Hematopoietic multipotent progenitor cell (in vitro differentiated cells): ENCODE measurements at places on chromosomes 1 and 21.

DNA sequence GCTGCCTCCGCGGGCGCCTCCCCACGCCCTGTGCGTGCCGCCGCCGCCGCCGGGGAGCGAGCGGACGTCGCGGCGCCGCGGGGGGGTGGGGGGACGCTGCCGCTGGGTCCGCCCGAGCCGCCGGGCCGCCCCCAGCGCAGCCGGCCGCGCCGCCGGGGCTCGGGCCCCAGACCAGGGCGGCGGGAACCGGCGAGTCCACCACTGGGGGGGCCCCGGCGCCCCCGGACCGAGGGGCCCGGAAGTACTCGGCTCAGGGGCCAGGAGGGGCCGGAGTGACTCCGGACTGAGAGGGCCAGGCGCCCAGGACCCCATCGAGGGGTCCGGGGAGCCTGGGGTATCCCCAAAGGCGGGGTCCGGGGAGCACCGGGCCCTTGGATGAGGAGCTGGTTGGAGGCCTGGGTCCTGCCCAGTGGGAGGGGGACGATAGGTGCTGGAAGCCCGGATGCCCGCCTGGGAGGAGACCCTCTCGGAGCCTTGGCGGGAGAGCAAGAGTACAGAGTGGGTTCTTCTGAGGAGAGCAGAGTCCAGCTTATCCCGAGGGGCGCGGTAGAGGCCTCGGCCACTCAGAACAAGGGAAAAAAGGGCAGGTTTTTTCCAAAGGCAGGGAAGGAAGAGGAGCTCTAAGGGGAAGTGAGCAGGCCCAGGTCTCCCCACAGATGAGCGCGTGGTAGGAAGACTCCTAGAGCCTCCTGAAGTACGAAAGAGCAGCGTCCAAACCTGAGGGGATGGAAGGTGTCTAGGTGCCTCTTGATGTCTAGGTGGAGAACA, 556 bp downstream of the GMEB1 start:
- DNase-seq, result peak; percentile 44

DNA sequence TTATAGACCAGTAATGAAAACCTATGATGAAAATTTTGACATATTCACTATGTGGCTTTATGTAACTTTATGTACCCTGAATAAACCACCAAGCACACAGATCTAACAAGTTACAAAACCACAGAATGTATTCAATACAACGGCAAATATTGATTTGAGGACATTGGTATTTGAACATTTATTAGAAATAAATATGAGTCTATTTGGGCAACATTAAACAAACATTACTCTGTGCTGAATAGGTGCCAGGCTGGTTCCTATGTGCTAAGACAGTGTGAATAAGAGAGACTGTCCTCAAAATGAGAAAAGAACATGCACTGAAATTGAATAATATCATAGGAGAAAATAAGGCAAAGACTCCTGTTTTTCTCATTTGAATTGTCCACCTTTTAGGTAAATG, 1341.2 kb downstream of the PLA2G4A start:
- no peak for DNase-seq

DNA sequence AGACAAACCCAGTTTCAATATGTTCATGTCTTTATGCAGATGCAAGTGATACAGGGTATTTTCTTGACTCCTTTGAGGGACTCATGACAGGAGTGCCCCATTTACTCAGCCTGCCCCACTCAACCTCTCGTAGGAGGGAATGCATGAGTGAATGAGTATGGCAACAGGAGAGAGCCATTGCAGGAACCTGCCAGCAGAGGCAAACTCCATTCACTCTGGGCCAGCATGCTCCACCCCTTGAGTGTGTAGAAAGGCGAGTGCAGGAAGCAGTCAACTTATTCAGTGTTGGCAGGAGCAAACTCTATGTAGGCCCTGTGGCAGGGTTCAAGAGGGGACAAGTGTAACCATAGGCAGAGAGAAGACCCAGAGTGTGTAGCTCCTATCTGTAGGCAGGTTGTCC, 1526.3 kb downstream of the PLA2G4A start:
- DNase-seq, result no peak

GRCh38 chr1:202658769-202659168, 51.5 kb downstream of the SYT2 start:
- DNase-seq, result no peak

- no peak for DNase-seq
These were observed 104.8 kb downstream of the RERE start for GRCh38 chr1:8712413-8713231.

- DNase-seq, result peak; percentile 52
These were observed 5.3 kb upstream of the PFKL start for GRCh38 chr21:44294391-44295162.

GRCh38 chr1:165169028-165169427, 187.5 kb downstream of the LMX1A start:
- no peak for DNase-seq

DNA sequence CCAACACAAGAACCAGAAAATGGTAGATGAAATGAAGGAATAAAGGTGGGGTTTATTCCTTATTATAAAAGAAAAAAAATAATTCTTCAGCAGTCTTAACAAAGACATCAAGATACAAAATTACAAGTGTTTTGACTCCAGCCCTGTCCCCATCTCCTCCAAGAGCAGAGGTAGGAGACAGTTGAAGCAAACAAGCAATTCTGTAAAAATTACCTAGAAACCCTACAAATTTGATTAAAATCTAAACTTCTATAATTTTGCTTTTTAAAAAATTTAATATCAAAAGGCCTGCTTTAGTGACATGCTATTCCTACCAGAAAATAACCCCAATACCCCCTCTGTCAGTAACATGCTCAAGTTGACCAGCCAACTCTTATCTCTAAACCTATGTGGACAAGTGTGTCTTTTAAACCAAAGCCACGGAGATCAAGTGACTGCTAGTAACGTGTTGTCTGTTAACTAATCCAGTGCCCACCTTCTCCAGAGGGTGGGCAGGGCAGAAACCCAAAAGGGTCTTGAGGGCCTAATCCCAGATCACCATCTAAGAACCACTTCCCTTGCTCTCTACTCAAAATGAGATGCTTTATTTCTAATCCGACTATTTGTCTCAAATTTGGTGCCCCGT, 8.4 kb downstream of the GLUL start:
- DNase-seq, result no peak

- DNase-seq, result peak; percentile 10
These were observed 90.8 kb downstream of the GTF2B start for GRCh38 chr1:88800382-88801051.

DNA sequence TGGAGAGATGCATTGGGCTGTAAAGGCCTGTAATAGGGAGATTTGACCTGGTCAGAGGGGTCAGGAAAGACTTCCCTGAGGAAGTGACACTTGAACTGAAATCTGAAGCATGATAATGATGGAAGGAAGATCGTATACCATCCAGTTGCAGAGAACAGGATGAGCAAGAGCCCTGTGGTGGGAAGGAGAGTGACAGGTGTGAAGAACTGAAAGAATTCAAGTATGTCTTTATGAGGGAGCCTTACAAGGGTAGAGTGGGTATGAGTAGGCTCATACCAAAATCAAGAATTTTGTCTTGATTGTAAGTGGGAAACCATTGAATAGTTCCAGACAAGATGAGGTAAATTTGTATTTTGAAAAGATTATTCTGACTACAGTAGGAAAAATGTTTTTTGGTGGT, 129.4 kb downstream of the RASAL2 start:
- no peak for DNase-seq

DNA sequence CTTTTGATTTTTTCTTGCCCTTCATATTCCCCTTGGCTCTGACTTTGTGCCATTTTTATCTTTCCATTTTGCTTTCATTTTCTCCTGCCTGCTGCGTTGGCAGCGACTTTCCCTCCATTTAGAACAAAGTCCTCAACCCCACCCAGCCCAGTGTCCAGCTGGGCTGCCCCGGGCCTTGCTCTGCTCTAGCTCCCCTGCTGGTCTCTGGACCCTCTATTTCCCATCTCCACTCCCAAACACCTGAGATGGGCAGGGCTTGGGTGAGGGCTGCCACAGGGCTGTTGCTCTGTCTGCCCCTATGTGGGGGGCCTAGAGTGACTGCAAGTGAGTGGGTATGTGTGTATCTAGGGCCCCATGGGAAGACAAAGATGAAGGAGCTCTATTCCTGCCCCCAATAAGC, 7.3 kb upstream of the ADAM15 start:
- DNase-seq, result no peak

GRCh38 chr1:226482975-226483700, 65.4 kb upstream of the STUM start:
- DNase-seq, result no peak

DNA sequence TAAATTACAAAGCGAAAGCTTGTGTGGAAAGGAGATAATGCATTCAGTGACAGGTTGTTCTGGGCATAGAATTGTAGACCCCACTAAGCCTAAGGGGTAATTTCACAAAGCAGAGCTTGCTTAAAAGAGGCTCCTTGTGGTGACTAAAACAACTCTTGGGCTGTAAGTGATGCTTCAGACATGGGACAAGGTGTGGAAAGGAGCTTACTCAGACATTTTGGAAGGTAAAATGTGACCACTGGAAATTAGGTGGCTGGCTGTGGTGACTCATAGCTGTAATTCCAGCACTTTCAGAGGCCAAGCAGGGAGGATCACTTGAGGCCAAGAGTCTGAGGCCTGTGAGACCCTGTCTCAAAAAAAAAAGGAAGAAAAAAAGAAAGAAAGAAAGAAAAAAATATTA, 51.1 kb upstream of the LRRC8C start:
- no peak for DNase-seq

GRCh38 chr1:91527781-91528180, 27.1 kb downstream of the CDC7 start:
- no peak for DNase-seq

DNA sequence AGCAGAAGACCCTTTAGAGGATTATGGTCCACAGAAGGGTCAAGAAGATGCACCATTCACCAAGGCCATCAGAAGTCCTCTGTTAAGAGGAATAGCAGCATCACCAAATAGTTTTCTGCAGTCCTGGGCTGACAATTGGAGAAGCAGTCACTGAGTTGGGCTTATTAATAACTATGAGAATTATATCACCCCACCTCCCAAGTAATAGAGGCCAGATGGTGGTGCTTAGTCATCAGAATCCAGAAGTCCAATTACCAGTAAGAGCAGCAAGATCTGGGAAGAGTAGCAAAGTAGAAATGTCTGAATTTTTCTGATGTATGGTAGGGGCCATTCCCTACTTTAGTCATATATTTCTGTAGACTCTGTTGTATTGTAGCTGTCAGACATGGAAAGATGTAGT, 6.1 kb upstream of the PSMA5 start:
- no peak for DNase-seq

DNA sequence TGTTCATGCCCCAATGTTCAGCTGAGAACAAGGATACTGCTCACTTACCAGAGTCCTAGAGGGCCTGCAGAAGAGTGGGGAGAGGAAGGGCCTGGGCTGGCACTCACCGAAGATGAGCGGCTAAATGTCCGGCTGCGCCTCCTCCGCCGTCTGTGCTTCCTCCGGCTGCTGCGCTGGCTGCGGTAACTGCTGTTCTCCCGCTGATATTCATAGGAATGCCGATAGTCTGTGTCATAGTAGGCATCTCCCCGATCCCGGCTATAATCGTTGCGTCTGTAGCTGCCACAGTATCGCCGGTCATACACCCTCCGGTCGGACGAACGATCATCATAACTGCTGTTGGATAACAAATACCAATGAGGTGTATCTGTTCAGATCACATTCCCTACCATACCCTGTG, 3.9 kb downstream of the CLK2 start:
- DNase-seq, result no peak

- DNase-seq, result no peak
These were observed 20.1 kb downstream of the OSBPL9 start for GRCh38 chr1:51636764-51637522.

GRCh38 chr21:37380349-37381323, 14.1 kb downstream of the DYRK1A start:
- DNase-seq, result peak; percentile 63

DNA sequence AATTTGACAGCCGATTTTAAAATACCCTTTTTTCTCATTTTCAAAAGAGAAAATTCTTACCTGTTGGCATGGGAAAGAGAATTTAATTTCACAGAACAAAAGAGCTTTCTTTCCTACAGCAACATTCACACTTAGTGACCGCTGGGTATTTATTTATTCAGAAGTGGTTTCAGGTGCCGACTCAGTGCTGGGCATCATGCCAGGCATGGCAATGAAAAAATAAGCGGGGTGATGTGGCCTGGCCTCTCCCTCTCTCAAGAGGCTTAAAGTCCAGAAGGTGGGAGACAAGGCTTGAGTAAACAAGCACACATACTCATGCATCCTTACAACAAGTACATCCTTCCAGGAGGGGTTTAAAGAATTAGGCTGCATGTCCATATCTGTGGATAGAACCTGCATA, 4.1 kb upstream of the PCP4 start:
- no peak for DNase-seq

DNA sequence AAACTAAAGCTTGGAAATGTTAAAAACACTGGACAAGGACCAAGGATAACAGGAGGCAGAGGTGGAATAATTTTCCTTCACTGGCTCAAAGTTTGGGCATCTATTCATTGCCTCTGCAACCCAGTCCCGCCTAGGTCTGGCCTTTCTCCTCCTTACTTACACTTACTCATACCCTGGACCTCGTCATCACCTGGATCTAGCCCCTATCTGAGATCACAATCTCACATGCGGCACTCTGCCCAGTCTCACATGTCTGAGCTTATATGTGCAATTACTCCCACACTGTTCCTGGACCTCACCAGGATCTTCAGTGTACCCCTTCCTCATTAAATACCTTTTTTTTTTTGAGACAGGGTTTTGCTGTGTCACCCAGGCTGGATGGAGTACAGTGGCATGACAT, 37.6 kb downstream of the NVL start:
- no peak for DNase-seq

DNA sequence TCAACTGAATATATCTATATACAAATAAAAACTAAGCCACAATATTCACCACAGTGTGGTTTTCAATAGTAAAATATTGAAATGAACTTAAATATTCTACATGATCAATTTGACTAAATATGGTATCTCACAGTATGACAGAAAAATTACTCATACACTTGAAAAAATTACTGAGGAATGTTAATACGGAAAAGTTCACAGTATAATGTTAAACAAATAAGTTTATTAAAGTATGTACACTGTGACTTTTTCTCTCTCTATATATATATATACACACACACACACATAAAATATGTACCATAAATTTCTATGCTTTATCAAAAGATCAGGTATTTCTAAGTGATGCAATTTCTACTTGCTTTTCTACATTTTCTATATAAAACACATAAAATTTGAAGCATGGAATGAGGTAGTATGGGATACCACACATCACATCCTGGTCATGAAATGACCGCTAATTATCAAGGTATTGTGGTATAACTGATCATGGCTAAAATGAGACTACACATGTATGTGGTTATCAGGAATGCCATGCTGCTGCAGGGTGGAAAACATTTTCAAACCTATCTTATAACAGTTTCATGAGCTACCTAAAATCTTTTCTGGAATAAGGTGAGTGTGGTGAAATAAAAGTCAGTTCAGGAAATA, 102.3 kb downstream of the CDC42BPA start:
- DNase-seq, result no peak
